ENCODE measurements at places on chromosomes 4 and X. TPM values are rescaled to one million over a fixed set of nuclear protein-coding genes. Genes with fewer than 3 reads are reported as not detected.

DNA sequence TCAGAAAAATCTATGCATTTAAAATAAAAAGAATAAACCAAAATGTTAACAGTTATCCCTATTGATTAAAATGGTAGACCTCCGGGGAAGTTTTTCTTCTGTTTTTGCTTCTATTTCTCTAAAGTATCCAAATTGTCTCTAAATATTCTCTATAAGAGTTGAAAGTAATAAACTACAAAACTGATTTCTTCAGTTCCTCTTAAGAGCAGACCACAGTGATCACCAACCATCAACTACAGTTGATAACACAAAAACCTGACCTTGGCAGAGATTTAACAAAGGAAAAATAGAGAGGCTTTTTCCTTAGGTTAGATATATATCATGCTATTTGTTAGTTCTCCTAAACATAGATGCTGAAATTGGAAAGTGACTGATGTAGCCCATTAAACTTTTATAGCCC, 27.3 kb downstream of the DDX60 start:
- no peak for DNase-seq

GRCh38 chr4:5979981-5980380, 38.2 kb downstream of the C4orf50 start:
- peak; percentile 78 for DNase-seq

GRCh38 chr4:16133406-16133805, 49.6 kb upstream of the PROM1 start:
- no peak for DNase-seq

DNA sequence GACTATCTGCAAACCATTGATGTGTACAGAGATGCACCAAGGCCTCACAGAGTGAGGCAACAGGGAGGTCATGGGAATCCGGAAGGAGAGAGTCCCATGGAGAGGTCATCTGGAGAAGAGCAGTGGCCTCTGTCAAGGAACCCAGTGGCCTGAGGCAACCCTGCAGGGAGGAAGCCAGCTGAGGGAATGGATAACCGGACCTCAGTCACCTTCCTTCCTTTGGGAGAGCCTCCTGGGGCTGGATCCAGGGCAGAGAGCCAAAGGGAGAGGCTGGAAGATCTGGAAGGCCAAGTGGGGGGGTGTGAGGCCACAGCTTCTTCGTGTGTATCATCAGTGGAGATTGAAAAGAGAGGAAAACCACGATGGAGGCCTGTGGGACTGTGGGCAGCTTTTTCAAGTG, 24.3 kb upstream of the CD38 start:
- no peak for DNase-seq

DNA sequence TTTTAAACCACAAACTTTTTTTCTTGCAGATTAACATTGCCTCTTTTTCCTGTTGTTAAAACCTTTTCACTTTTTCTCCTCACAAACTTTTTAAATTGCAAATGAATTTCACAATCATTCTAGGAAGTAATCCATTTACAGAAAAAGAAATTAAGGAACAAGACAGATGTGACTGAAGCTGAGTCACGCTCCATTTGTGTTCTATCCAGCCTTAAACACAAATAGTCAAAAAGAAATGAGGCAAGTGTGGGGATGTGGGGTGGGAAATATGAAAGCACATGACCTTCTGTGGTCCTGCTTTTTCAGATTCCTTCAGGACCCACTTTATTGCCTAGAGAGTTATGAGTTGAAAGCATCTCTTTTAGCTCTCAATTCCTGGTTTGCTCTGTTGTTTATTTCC, 197.0 kb downstream of the ADGRL3 start:
- DNase-seq, result no peak

GRCh38 chrX:53558646-53559045, 124.5 kb upstream of the HSD17B10 start:
- no peak for DNase-seq

DNA sequence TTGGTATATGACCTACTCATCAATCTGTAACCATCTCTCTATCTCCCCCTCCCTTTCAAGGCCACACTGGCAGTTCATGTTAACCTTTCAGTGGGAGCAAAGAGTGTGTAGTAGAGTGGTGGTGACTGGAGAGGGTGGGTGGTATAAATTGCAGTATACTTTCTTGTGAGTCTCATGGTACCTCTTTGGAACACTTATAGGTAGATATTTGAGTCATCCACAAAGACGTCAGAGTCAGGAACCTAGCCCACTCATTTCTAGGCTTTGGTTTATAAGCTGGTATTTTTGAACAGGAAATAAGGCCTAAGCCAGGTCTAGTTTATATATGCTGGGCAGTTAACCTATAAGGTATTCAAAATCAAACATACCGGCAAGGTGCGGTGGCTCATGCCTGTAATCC, 36.3 kb downstream of the RLIM start:
- peak; percentile 7 for DNase-seq

- no peak for DNase-seq
Measured at GRCh38 chr4:53563824-53564223, 27.5 kb downstream of the LNX1 start.

DNA sequence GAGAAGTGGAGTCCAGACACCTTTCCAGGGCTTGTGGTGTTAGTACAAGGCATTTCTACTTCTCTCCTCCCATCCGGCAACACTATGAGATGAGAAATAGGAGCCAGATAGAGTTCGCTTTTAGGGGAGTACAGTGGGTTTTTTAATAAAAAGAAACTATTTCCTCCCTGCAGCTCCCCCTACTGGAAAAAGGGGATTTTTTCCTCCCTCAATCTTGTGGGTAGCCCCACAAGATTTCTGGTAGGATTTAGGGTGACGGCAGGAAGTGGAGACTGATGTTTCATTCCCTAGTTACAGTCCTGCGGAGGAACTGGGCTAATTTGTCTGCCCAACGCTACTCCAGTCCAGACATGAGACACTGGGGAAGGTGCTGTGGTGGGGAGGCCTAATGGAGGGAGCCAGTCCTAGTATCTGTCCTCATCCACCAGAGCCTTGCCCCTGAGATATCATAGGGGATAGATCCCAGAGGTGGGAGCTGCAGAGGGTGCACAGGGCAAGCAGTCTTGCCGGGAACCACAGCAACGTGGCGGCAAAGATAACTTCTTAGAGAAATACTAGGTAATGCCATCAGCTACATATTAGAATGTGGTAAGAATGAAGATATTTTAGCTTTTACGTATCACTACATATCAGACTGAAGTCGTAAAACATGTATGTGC, 45.5 kb upstream of the PRKG2 start:
- peak; percentile 44 for DNase-seq

- no peak for DNase-seq
Measured at GRCh38 chr4:86644892-86645291, 50.8 kb downstream of the PTPN13 start.

- no peak for DNase-seq
Measured at GRCh38 chr4:8376361-8377102, 64.0 kb downstream of the ACOX3 start.

GRCh38 chrX:153411255-153411987, at the start of gene ZFP92:
Gene ZFP92, plus strand, starts transcription at chrX:153411472. Its CDS starts 6,851 bp downstream, at chrX:153418323.
- DNase-seq, result no peak

DNA sequence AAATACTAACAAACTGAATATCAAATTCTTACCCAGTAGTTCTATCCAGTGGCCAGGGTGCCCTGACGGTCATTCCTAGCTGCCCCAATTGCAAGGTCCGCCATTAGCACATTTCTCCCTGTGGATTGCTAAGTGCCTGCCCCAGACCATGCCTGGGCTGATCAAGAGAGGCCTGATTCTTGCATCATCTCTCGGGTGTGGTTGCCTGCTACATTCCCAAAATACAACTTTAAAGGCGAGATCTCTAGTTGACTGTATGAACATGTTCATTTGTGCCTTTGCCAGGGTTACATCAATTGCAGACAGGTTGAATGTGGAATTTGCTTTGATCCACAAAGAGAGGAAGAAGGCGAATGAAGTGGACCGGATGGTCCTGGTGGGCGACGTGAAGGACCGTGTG, 28.0 kb downstream of the PRPS2 start:
- no peak for DNase-seq

DNA sequence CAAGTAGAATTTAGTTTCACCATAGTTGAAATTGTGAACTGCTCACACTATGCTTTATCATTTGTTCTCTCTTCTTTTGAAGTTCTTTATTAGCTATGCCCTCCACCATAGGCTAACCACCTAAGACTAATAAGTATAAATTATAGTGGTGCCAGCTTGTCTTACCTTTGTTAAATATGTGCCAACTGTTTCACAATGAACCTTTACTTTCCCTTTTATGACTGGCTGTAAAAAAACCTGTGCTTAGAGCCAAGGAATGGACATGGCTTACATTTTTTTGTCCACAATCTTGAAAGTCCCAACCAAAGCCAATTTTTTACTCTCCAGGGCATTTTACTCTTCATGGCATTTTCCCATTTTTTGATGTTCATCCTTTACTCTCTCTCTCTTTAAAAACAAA, 123.5 kb upstream of the LEF1 start:
- DNase-seq, result no peak

GRCh38 chr4:66591968-66592367, 921.7 kb upstream of the EPHA5 start:
- no peak for DNase-seq

DNA sequence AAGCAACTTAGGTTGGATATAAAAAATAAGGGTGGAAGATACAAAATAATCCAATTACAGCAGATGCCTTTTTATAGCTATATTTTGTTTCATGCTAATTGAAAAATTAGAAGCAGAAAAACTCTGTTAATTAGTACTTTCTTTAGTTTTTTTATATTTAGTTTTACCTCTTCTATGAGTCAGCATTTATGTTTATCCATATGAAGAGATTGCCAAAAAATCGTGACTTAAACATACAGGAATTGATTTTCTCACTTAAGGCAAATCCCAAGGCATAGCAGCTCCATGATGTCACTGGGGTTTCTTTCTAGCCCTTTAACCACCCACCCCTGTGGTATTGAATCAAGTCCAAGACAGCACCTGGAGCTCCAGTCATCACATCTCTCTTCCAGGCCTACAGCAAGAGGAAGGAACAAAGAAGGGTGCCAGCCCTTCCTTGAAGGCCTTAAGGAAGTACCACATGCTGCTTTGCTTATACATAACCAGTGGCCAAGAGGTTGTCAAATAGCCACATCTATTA, 365.8 kb upstream of the TENM3 start:
- DNase-seq, result no peak

DNA sequence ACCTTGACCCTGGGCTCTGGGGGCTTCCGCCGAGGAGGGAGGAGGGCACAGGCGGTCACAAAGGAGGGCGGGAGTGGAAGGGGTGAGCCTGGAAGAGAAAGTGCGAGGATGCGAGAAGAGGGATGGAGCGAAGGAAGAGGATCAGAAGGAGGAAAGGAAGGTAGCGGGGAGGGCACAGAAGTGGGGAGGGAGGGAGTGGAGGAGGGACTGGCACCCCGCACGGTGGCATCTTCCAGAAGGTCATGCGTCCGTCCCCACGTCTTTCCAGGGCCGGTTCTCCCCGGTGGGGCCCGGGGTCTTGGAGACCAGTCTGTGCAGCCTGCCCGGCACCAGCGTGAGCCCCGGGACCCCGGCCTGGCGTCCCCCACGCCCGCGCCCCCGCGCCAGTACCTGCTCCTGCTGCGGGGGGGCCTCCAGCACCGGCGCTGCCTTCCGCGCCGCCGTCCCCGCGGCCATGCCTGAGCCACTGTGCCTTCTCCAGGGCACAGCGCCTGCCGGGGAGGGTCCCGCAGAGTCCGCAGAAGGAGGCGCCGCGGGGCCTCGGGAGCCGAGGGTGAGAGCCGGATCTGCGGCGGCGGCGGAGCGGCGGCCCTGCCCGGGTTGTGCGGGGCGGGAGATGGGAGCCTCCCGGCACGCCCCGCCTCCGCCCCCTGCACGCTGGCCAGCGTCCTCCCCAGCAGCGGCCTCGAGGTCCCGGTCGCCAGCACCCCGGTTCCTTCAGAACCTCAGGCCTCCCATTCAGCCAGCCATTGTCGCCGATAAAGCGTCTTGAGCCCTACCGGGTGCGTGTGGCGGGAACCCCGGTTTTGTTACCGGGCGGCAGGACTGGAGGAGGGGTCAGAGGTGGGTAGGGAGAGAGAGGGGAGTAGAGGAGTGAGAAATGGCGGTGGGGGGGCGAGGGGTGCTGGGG, at the start of gene RNF175:
RNF175 (minus strand) TSS at position 618 of the 910 bp plus-strand sequence; CDS start at position 456, 162 bp downstream.
- DNase-seq, result no peak

RASL11B gene
- not detected for total RNA-seq

ATP8A1 gene
- total RNA-seq, result 41.7 TPM

ATP11C gene
- 28.2 TPM for total RNA-seq

FTSJ1 gene
- total RNA-seq, result 36.3 TPM

TMEM150C gene
- total RNA-seq, result not detected

KLHL13 gene
- 3.6 TPM for total RNA-seq

UCP1 gene
- total RNA-seq, result not detected

CC2D2A gene
- total RNA-seq, result not detected

EGF gene
- total RNA-seq, result not detected
